ENCODE measurements at places on chromosomes 2 and 18.
A peak's percentile ranks its signal among the peaks of the same experiment; 100 is the strongest.

GRCh38 chr18:57909620-57910019 lies 106.5 kb upstream of the ATP8B1 start:
- no peaks in the 10 kb centered on the region for H3K27me3 ChIP-seq
- no peak overlapping the region for H3K27ac ChIP-seq
- no peak overlapping the region for H3K4me3 ChIP-seq
- no peak for DNase-seq
- H3K36me3 ChIP-seq = no peaks in the 10 kb centered on the region
- no peaks in the 10 kb centered on the region for H3K4me1 ChIP-seq

DNA sequence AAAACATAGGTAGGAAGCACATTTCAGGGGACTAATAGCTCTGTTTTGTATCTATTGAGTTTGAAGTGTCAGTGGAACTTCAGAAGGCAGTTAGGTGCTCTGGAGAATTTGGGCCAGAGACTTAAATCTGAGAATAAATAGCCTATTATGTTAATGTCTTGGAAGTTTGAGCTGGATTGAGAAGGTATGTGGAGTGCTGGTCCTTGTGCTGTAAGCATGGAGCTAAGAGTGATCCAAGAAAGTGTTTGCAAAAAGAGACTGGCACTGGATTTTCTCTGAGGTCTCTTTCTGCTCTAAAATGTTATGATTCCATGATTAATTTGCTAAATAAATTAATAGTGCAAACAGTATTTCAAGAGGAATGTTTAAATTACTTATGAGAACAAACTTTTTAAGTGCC lies 63.3 kb downstream of the ICOS start:
- H3K27ac ChIP-seq = no peak overlapping the region
- no peaks in the 10 kb centered on the region for H3K27me3 ChIP-seq
- H3K36me3 ChIP-seq = no peaks in the 10 kb centered on the region
- no peak for DNase-seq
- no peak overlapping the region for H3K4me3 ChIP-seq

DNA sequence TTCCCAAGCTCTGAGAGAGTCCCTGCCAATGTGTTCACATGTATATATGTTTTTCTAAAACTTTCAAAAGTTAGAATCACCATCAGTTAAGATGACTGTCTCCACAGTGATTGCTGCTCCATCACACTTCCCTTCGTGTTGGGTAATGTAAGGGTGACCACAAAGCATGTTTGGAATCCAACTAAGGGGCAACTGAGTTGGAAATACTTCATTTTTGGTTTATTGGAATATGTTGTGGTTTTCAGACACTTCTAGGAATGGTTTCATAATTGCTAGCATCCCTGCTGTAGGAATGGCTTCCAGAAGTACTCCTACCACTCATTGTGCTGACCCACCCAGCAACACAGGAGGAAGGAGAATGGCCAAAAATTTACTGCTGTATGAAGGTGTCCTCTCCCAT lies 212.5 kb upstream of the GULP1 start:
- no peaks in the 10 kb centered on the region for H3K4me1 ChIP-seq
- no peak overlapping the region for H3K4me3 ChIP-seq
- no peak for DNase-seq
- no peaks in the 10 kb centered on the region for H3K36me3 ChIP-seq

GRCh38 chr18:52367953-52368742 lies 28.2 kb downstream of the DCC start:
- H3K27me3 ChIP-seq = no peaks in the 10 kb centered on the region
- no peaks in the 10 kb centered on the region for H3K4me1 ChIP-seq
- H3K27ac ChIP-seq = no peak overlapping the region
- no peak for DNase-seq

- no peaks in the 10 kb centered on the region for H3K36me3 ChIP-seq
- no peak for DNase-seq
- H3K27me3 ChIP-seq = no peaks in the 10 kb centered on the region
- no peaks in the 10 kb centered on the region for H3K4me1 ChIP-seq
- no peak overlapping the region for H3K4me3 ChIP-seq
- H3K27ac ChIP-seq = no peak overlapping the region
Observed at GRCh38 chr18:2883076-2883735, 36.4 kb downstream of the EMILIN2 start.

- H3K4me1 ChIP-seq = peaks cover 5% of the 10 kb centered on the region
- peak overlapping the region; percentile 86 for H3K27ac ChIP-seq
- no peaks in the 10 kb centered on the region for H3K27me3 ChIP-seq
- DNase-seq = no peak
- no peaks in the 10 kb centered on the region for H3K36me3 ChIP-seq
Observed at GRCh38 chr2:112541315-112542122, 746 bp upstream of the POLR1B start.
